Brain pericyte (primary cell): ENCODE measurements at places on chromosomes 3 and 15.

GRCh38 chr3:14323401-14324223 is 78.8 kb upstream of the SLC6A6 start:
- no peak for DNase-seq

DNA sequence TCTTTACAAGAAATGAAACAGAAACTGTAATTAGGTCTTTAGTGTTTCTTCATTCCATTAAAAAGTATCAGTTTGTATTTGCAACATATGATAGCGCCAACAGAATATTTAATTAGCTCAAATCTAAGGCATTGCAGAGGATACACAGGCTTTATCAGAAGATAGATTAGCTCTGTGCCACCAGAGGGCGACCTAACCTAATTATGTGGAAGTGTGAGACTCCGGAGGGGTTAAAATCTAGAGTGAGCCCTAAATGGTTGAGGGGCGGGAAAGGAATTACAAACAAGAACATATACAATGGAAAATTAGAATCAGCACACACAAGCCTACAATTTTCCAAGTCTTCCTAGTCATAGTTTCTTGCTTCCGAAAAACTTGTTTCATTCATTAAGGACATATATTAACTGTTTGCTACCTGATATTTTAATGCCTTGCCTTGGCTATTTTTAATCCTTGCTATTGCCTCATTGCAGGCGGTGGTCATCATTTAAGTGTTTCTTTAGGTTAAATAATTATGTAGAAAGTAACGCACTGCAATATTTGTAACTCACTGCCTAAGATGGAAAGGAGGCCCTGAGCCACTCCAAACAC is 18.0 kb upstream of the RYR3 start:
- DNase-seq, result no peak

- DNase-seq, result no peak
Measured at GRCh38 chr3:10814623-10815022, 1.4 kb upstream of the SLC6A11 start.

- DNase-seq, result no peak
Measured at GRCh38 chr3:124281453-124282316, 289.8 kb upstream of the ROPN1 start.

- no peak for DNase-seq
Measured at GRCh38 chr3:74839566-74839965, 225.1 kb upstream of the CNTN3 start.

DNA sequence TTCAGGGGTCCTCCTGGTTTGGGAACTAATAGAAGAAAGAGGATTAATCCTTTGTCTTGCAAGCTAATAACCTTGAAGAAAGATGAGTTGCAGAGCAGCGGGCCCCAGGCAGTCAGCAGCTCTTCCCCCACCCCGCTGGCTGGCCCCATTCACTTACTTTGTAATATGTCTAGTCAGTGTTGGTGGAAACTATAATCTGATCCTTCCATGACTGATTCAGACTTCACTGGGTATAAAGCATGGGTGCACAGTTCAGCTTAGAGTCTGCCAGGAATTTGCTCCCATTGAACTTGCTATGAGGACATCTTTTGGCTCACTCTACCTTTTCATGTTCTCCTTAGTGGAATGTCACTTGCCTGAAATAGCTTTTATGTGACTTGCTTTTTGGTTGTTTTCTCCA is 117.7 kb downstream of the CCNL1 start:
- DNase-seq, result no peak

GRCh38 chr3:129718201-129718600 is 111.7 kb upstream of the PLXND1 start:
- no peak for DNase-seq

DNA sequence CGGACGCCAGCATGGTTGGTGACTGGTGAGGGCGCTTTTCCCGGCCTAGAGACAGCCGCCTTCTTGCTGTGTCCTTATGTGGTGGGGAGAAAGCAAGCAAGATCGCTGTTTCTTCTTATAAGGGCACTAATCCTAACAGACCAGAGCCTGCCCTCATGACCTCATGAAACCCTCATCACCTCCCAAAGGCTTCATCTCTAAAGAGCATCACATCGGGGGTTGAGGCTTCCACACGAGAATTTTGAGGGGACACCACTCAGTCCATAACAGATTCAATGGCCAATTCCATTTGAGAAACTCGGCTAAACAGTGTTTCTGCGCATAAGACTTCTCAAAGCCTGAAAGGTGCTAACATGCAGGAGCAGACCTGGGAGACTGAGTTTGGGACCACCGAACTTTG is 54.0 kb downstream of the VGLL4 start:
- no peak for DNase-seq

DNA sequence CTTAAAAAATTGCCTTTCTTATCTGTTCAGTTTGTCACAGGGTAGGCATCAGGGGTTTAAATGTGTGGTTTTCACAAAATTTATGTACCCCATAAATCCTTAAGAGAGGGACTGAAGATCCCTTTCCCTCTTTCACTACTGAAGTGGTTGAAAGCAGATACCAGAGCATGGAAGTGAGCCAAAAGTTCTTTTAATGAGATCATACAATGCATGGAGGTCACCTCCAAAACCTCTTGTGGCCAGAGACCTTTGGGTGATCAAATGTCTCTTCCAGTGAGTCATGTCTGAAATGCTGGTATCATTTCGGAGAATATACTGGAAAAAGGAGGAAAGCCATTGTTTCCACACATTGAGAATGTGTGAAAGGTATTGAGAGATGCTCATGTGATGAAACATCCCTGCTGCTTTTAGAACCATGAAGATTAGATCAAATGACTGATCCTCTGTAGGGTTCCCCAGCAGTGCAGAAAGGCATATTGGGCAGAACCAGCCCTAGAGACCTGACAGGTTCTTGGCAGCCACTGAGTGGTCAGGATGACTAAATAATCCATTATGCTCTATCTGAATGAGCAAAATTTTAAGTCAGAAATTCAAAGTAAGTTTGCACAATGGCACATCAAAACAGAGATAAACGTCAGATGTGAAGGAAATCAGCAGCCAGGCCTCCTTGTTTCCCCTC is 165.8 kb upstream of the SLC2A2 start:
- peak; percentile 61 for DNase-seq

DNA sequence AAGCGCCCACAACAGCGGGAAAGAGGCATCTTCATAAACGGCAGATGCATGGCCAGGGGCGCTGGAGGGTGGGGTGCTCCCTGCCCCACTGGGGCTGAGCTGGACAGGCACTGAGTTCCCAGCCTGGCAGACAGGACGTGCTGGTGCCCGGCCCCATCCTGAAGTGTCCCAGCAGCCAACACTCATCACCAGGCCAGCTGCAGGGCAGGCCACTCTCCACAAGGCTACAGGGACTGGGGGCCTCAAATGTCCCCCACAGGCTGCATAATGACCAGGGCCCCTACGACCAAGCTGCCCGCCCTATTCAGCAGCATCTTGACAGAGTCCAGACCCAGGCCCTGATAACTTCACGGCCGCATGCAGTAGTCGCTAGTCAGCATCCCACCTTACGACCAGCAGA is 124.1 kb upstream of the IQSEC1 start:
- no peak for DNase-seq

GRCh38 chr15:88605189-88606069 is 15.7 kb upstream of the AEN start:
- no peak for DNase-seq

DNA sequence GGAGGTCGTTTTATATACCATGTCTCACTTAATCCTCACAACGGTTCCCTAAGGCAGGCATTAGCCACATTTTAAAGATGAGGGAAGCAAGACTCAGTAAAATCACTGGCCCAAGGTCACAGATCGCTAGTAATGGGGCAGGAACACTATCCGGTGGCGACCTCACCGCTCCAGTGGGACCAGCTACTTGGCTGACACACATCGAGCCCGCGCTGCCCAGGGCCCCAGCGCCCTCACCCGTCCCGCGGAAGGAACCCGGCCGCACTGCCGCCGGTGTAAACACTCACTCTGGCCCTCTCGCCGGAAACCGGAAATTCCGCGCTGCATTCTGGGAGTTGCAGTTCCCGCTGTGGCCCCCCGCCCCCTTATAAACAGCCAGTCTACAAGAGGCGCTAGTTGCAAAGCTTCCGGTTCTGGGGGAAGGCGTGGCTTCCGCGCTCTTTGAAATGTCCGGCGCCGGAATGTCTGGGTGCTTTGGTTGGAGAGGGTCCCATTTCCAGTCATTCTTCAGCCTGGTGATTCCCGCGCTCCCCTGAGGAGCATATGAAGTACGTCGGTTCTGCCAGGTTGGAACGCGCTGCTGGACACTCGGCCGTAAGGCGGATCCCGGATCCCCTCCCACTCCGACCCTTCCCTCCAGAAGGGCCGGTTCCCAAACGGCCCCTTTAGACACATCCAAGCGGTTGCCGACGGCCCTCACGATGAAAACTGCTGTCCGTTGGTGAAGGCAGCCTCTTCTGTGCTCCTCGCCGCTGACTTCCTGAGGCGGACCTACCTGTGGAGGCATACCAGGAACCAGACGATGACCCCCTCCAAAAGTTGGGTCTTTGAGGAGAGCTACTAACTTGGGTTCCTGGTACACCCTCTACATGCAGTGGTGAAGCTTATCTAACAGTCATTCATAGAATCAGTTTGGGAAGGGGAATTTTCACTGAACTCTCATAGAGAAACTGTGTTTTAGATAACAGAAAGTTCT is at the start of gene UBL7:
Gene UBL7, minus strand, starts transcription at position 290 of the 976 bp plus-strand sequence. CDS start 2,293 bp downstream, outside the sequence.
- peak; percentile 74 for DNase-seq

DNA sequence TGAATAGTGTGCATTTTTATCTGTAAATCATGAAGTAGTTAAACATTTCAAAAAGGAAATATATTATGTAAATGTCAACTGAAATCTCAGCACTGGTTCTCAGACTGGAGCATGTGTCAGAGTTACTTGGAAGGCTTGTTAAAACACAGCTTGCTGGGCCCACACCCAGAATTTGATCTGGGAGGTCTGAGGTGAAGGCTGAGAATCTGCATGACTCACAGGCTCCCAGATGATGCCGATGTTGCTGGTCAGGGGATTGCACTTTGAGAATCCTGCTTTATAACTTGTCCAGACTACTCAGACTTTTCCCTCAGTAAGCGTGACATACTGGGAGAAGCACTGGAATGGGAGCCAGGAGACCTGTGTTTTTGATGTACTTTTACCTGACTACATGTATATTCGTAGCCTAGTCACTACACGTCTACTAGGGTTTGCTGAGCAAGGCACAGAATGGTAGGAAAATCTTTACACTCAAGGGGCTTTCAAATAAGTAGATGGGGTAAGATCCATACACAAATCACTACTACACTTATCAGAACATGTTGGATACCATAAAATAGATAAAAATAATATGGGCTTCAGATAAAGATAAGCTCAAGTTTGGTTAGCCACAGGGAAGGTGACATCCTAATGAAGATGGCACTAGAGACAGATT is 77.1 kb upstream of the MEX3B start:
- peak; percentile 89 for DNase-seq

GRCh38 chr3:177146646-177147045 is 50.6 kb downstream of the TBL1XR1 start:
- DNase-seq, result no peak

- DNase-seq, result no peak
Measured at GRCh38 chr3:53083949-53084309, 38.1 kb upstream of the SFMBT1 start.

GRCh38 chr15:75751891-75752290 is 39.2 kb upstream of the CSPG4 start:
- DNase-seq, result no peak

- no peak for DNase-seq
Measured at GRCh38 chr3:178117641-178118040, 418.6 kb upstream of the KCNMB2 start.

DNA sequence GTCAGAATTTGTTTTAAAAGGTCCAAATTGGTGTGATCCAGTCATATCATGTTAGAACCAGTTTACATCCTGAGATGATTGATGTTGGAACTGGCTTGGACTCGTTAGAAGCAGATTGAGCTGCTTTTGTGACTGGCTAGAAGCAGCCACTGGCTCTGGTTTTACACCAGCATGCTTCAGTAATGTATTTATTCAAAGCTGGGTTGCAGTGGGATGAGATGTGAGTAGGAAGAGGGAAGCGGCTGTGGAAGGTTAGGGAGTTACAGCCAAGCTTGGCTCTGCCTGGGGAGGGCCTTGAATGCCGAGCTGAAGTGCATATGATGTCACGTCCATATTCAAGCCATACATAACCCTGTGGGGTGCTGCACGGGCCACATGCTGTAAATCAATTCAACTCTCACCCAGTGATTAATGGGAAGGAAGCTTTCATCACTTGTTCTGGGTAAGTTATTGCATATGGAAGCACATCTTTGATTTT is 104.0 kb upstream of the SMAD3 start:
- no peak for DNase-seq

- DNase-seq, result no peak
Measured at GRCh38 chr3:67567893-67568292, 86.5 kb downstream of the SUCLG2 start.

- DNase-seq, result no peak
Measured at GRCh38 chr3:171163101-171164066, 136.9 kb upstream of the SLC2A2 start.

- no peak for DNase-seq
Measured at GRCh38 chr3:10470120-10471053, 35.0 kb downstream of the ATP2B2 start.

GRCh38 chr3:16012086-16012485 is 162.4 kb upstream of the GALNT15 start:
- no peak for DNase-seq

DNA sequence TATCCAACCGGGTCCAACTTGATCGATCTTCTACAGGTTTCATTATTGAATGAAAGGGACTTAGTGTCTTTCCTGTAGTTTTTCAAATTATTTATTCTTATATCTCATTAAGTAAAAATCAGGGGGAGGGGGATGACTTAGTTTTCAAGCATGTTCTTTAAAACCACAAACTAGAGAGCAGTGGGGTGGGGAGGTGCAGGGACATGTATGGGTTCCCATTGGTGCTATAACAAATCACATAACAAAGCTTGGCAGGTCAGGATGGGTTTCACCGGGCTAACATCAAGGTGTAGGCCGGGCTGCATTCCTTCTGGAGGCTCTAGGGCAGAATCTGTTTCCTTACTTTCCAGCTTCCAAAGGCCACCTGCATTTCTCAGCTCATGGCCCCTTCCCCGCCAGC is 32.7 kb downstream of the CCNL1 start:
- no peak for DNase-seq

- DNase-seq, result no peak
Measured at GRCh38 chr3:127761441-127761801, 60.9 kb downstream of the MGLL start.

GRCh38 chr3:38950581-38950980 is 101.2 kb downstream of the SCN11A start:
- DNase-seq, result no peak

DNA sequence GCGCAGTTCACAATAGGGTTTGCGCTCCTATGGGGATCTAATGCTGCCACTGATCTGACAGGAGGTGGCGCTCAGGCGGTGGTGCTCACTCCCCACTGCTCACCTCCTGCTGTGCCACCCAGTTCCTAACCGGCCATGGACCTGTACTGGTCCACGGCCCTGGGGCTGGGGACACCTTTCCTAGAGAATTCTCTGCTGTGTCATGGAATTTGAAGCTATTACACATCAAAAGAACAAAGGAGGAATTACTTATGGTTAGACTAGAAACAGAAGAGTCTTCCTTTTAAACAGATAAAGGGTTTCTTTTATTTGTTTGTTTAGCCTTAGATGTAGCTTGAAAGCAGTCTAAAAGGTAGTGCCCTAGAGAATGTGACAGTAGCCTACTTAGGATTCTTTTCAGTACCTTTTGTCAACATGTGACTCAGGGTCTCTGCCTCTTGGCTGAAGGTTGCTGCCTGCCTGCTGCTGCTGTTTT is 50.3 kb downstream of the PAK2 start:
- no peak for DNase-seq
